ENCODE measurements at places on chromosomes 16 and 17.

DNA sequence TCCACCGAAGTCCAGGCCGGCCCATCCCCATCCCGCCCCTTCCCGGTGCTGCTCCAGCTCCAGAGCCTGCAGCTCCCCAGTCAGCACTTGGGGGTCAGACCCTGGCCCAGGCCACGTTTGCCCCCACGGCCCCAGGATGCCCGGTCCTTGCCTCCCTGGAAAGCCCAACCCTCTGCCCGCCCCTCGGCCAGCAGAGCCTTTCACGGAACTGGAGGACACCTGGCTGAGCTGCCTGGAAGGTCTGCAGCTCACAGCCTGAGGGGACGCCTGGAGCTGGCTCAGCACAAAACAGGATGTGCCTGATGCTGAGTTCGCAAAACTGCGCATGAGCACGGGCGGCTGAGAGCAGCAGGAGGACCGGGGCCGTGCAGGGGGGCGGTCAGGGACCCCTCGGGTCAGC, 29.7 kb upstream of the SSTR5 start:
- peak; percentile 83 for DNase-seq

DNA sequence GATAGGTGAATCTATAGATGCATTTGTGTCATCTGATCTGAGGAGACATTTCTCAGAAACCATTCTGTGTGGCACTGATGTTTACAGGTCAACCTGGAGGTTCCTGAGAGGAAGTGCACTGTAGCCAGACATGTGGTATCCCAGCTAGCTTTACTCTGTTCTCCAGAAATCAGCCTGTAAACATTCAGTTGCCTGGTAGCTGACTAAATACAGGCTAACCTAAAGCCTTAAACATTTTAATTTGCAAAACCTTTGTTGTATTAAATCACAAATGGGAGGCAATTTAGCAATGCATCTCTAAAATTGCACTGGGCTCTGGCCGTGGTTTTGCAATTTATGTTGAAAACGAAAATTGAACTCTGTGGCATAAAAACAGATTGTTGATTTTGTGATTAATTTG, 207.6 kb downstream of the FTO start:
- DNase-seq = no peak

DNA sequence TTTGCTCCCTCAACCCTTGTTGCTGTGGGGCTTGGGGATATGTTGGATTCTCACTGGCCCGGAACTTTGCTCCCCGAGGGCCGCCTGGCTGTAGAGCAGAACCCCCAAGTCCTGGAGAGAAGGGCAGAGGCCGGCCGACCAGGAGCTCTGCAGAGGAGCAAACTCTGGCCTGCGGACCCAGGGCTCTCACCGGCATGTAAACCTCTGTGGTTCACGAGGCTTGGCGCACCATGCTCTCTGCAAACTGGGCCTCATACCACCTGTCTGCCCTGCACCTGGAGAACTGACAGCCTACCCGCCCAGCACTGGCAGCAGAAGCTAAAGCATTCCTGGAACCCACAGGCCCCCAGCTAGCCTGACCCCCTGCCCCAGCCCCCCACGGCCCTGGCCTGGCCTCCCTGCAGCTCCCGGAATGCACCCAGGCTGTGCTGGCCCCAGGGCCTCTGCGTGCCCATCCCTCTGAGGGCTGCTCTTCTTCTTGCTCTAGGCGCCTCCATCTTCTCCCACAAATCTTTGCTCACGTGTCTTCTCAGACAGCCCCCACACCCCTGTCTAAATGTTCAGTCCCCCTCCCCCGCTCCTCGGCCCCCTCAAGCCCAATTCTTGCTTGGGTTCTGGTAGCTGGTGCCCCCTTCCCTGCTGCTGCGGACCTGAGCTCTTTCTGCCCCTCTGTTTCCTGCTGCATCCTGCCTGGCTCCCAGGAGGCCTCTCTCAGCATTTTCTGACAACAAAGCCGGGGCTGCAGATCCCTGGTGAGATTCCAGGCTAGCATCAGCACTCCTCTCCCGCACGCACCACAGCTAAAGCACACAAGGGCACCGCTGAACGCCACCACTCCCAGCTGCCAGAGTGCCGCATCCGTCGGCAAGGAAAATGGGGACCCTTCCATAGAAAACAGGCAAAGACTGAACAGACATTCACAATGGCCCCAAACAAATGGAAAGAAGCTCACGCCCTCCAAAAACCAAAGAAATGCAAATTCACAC, 23.3 kb downstream of the ACTG1 start:
- DNase-seq = peak; percentile 35

GRCh38 chr17:76539631-76540271, at the start of gene PRCD:
PRCD (plus strand) TSS chr17:76540044; CDS start chr17:76540142, 98 bp downstream.
- no peak for DNase-seq

DNA sequence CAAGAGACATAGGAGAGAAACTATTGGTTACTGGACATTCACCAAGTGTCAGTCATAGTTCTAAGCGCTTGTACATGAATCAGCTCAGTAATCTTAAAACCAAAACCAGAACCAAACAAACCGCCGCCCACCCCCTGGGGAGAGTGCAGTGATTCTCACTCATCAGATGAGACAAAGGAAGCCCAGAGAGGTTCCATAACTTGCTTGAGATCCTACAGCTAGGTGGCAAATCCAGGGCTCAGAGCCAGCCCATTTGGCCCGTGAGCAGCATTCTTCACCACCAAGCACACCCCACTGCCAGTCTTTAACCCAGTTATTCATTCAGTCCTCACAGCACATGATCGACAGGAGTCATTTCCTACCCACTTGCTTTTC, 37.2 kb upstream of the RGS9 start:
- peak; percentile 55 for DNase-seq

GRCh38 chr17:32445971-32446370, 1.7 kb downstream of the PSMD11 start:
- DNase-seq = no peak

- no peak for DNase-seq
Observed at GRCh38 chr16:19213885-19214284, 45.8 kb downstream of the SYT17 start.

DNA sequence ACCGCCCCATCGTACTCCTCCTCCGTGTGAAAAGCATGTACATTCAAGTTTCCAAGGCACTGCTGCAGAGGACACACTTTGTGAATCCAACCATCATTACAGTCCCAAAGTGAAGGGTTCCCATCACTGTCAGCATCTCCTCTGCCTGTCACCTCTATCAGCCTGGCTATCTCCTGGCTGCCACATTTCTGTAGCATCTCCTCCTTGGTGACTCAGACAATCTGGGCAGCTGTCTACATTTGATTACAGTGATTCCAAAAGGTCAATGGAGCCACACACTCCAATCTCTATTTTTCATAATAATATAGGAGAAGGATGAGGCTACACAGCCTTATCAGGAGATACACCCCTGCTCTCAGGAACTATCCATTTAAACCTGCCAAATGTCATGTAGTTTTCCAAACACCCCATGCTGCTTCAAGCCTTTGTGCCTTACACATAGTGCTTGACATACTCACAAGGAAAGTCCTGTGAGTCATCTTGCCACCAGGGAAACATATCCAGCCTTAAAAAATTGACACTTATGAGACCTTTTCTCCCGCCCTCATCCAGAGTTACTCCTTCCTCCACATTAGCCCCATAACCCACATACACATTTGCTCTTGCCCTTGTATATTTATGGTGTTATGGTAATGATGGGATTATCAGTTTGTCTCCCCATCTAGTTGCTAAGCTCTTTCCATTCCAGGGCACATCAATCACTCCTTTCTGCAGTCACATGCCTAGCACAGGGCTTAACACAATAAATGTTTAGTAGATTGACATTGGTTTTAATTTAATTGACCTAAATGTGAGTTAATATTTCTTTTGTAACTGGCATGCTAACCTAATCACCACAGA, 250.1 kb upstream of the CDH5 start:
- DNase-seq = no peak

GRCh38 chr17:27810902-27811557, 10.7 kb upstream of the NOS2 start:
- no peak for DNase-seq

GRCh38 chr16:76197900-76198299, 79.3 kb upstream of the CNTNAP4 start:
- DNase-seq = no peak

DNA sequence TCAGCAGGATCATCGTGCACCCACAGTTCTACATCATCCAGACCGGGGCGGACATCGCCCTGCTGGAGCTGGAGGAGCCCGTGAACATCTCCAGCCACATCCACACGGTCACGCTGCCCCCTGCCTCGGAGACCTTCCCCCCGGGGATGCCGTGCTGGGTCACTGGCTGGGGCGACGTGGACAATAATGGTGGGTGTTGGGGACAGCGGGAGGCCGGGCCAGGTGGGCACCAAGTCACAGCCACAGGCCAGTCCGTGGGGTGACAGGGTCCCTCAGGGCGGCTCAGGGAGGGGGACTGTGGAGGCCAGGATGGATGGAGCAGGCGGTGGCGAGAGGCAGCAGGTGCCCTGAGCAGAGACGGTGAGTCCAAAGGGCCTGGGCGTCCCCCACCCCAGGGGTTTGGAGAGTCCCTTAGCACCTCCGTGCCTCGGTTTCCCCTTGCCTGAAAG, 1.0 kb downstream of the TPSD1 start:
- no peak for DNase-seq

GRCh38 chr17:14923981-14924380, 341.1 kb downstream of the PMP22 start:
- no peak for DNase-seq

DNA sequence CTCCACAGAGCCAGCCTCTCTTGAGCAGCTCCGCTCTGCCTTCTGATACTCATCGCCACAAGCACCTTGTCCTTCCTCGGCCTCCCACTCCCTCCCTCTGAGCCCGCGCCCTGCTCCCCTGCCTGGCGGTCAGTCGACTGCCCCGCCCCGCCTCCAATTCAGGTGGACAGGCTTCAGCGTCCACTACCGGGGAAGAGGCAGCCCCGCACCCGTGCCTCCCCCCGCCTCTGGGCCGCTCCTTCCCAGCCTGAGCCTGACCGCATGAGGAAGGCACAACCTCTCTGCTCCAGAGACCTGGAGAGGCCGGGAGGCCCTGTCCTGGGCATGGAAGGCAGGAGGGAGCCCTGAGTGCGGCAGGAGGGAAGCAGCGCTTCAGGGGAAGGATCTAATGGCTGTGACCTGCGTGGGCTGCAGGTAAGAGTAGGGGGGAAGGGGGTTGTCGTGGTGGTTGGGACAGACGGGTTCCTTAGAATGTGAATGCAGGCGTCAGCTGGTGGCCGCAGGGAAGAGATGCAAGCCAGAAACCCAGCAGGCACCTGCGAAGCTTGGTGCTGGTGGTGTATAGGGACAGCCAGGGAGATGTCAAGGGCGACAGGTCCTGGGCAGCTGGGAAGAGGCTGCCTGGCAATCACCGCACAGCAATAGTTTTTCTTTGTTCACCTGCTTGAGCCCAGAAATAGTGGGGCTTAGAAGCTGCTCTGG, 3.0 kb upstream of the SLC6A4 start:
- no peak for DNase-seq

DNA sequence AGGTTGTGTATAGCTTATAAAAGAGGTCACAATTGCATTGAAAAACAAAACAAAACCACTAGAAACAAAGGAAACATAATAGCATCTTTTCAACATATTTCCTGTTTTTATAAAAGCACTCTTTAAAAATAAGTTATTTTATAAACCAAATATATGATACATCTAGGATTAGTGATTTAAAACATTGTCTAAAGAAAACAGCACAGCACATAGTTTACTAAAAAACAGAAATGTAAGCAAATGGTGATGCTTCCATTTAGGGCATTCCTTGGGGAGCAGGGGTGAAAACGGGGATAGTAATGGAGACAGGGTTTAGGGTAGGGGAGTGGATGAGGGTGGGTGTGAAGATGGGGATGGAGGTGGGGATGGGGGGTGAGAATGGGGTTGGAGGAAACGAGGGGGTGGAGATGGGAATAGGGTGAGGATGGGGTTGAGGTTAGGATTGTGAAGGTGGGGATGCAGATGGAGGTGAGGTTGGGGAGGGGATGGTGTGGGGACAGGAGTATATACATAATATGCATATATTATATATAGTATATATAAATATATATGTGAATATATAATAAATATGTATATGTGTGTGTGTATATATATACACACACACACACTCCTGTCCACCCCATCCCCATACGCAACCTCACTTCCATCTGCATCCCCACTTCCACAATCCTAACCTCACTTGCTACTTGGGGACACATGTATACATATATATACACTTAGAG, 1519.5 kb downstream of the CDH11 start:
- DNase-seq = no peak

- DNase-seq = no peak
Observed at GRCh38 chr16:74926805-74927204, 58.1 kb downstream of the WDR59 start.

- DNase-seq = no peak
Observed at GRCh38 chr17:16251043-16251442, 34.0 kb downstream of the PIGL start.

DNA sequence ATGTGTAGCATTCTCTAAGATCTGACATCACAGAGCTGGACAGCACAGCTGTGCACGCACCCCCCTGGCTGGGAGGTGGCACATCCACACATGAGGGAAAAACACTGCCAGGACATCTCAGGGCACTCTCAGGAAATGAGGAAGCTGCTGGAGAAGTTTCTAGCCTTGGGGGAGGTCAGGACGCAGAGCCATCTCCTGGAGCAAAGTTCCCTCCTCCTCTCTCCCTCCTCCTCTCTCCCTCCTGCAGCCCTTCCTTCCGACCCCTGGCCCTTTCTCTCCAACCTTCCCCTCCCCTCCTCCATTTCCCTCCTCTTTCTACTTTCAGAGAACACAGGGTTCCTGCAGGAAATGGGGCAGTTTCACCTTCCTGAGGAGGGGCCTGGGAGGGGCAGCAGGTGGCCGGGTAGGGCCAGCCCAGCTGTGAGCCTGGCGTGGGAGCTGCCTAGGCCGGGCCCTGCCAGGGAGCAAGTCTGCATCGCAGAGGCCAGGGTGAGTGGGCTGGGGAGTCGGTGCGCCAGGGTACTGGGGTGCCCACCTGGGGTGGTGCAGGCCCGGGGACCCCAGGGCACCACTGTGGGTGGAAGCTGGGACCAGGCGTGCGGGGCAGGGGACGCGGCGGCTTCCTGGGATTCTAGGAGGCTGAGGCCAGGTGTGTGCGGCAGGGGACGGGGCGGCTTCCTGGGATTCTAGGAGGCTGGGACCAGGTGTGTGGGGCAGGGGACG, at the start of gene DPEP1:
TSS of gene DPEP1 (plus strand) at position 412 of the 723 bp plus-strand sequence. CDS start 16,769 bp downstream, outside the sequence.
- no peak for DNase-seq

DNA sequence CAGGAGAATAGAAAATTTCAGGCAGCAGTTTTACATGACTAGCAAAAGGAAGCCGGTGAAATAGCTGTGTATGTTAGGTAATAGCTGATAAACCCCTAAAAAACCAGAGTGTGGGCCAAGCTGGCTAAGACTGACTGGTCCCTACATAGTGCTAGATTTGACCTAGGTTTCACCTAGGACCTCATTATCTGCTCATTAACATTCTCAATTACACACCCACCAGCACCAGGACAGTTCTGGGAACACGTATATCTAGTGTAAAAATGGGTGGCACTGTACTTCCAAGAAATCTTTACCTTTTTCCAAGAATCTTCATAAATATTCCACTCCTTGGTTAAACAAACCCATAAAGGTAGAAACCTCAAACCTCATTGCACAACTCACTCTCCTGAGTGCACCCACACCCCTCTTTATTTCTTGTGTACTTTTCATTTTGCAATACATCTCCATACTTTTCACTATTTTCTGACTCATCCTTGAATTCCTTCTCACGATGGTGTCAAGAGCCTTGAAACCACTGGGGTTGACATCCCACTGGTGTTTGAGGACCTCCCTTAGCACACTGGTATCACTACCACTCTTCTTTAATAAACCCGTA, 262.7 kb upstream of the KCNJ16 start:
- DNase-seq = no peak

Data from femur (tissue), 1 donor.